ENCODE measurements at places on chromosomes 3 and 15. TPM values are rescaled to one million over a fixed set of nuclear protein-coding genes. Genes with fewer than 3 reads are reported as not detected.

Gene TMEM212
- total RNA-seq, result not detected

Gene EEFSEC
- total RNA-seq, result 4.2 TPM

Gene SKOR1
- 0.21 TPM for total RNA-seq

GRCh38 chr3:63585927-63586326 lies 66.5 kb upstream of the SNTN start:
- no peak for DNase-seq

DNA sequence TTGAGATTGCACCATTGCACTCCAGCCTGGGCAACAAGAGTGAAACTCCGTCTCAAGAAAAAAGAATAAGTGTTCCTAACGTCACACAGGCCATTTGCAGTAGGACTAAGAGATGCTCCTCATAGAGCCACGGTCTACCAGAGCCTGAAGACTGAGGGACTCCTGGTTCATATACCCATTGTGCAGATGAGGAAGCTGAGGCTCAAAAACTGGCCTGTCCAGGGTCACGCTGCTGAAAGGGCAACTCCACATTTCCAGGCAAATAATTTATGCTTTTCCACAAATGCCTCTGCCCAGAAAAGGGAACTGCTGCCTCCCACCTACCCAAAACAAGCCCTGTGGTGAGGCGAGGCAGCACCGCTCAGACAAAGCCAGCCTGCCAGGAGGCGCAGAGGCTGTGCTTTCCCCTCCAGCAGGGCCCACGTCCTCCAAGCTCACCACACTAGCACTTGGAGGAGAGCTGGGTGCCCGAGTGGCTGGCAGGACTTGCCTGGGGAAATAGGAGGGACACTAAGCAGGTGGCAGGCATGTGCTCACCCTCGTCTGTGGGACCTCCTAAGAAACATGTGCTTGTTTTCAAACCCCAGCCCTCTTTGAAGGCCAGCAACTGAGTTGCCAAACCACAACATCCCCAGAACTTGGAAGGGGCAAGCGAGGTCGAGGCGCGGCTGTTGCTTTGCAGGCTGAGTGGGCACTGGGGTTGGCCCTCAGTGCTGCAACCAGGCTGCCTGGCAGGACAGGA lies 195.6 kb downstream of the XXYLT1 start:
- no peak for DNase-seq

DNA sequence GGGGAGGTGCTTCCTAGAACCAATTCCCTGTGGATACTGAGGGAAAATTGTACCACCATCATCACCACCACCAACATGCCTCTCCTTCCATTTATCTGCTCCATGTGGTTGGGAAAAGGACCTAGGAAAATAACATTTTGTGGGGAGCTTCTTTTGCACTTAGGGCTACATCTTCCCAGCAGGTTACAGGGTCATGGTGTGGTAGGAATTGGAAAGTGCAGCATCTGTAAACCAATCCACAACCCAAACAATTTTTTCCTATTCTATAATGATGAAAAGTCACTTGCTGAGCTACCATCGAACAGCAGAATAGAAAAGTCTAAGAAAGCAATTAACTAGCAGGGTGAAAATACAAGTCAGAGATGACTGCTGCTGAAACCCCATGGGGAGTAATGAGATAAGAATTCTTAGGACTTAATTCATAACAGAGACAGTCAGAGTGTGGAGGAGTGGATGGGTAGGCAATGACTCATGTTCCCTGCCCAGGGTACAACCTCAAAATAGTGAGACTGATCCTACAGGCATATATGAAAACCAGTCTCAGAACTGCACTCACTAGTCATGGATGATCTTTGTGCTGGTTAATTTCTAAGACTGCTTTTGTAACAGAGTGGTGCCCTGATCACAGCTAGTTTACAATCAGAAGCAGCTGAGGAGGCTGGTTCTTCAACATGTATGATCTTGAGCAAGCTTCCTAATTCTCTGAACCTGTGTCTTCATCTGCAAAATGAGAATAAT lies 38.1 kb upstream of the LEKR1 start:
- DNase-seq, result no peak

DNA sequence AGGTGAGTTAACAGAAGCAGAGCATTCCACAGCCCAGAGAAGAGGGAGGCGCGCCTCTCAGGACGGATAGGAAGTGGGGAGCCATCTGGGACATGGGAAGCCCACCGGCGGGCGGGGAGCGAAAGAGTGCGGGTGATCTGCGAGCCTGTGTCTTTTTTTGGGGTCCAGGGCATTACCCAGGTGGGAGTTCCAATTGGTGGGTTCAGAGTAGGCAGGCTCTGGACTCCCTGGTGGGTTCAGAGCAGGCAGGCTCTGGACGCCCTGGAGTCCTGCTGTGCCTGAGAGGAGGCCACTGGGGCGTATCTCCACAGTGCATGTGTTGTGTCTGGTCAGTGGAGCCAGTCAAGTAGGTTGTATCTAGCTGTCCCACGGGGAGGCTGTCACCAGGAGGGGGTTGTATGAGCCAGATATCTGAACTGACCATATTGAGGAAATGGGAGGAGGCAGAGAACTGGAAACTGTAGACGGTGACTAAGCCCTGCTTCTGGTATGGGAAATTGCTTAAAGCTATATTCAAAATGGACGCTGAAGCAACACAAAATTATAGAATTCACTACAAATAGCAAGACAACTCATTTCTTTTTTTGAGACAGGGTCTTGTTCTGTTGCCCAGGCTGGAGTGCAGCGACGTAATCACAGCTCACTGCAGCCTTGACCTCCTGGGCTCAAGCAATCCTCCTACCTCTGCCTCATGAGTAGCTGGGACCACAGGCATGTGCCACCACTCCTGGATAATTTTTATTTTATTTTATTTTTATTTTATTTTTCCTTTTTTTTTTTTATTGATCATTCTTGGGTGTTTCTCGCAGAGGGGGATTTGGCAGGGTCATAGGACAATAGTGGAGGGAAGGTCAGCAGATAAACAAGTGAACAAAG lies 34.5 kb upstream of the CHST2 start:
- no peak for DNase-seq

- no peak for DNase-seq
Measured at GRCh38 chr3:184731786-184732537, 20.1 kb upstream of the MAGEF1 start.

- DNase-seq, result no peak
Measured at GRCh38 chr15:91142106-91142744, 42.2 kb downstream of the SV2B start.

DNA sequence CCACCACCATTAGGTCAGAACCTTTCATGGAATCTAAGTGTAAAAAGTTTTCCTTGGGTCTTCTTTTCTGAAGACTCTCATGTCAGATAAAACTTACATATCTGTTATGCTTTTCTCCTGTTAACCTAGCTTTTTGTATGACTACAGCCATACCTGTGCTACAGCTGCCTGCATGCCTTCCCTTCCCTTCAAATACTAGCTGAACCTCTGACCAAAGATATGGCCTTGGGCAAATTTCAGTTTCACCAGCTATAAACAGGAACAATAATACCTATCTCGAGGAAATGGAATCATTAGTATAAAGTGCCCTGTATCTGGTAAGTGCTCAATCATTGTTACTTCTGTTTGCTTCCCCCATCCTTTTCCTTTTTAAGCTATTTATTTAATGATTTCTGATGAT lies 25.0 kb downstream of the GLB1 start:
- DNase-seq, result no peak
